ENCODE measurements at places on chromosomes 3 and 15. TPM values are rescaled to one million over a fixed set of nuclear protein-coding genes. Genes with fewer than 3 reads are reported as not detected.

DNA sequence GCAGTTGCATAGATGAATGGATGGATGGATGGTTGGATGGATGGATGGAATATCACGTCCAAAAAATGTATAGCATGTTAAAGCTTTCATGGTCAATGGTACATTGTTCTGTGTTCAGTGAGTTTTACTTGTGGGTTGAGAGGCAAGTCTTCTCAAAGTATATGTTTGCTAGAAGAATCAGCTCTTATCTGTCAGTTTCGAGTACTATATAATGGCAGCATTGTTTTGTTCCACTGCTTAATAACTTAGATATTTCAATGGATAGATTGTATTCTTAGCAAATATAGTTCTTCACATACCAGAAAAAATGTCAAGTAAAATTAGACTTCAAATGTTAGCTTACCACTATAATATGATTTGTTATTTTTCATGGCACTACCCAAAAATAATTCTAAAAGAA lies 100.9 kb upstream of the CDIN1 start:
- no peak for DNase-seq

- no peak for DNase-seq
Measured at GRCh38 chr3:134357261-134357913, 16.9 kb downstream of the AMOTL2 start.

Gene GANC
- 14.9 TPM for polyA plus RNA-seq

GRCh38 chr3:87478716-87479115 lies 202.3 kb upstream of the POU1F1 start:
- no peak for DNase-seq

Gene TADA3
- polyA plus RNA-seq: 61.8 TPM

DNA sequence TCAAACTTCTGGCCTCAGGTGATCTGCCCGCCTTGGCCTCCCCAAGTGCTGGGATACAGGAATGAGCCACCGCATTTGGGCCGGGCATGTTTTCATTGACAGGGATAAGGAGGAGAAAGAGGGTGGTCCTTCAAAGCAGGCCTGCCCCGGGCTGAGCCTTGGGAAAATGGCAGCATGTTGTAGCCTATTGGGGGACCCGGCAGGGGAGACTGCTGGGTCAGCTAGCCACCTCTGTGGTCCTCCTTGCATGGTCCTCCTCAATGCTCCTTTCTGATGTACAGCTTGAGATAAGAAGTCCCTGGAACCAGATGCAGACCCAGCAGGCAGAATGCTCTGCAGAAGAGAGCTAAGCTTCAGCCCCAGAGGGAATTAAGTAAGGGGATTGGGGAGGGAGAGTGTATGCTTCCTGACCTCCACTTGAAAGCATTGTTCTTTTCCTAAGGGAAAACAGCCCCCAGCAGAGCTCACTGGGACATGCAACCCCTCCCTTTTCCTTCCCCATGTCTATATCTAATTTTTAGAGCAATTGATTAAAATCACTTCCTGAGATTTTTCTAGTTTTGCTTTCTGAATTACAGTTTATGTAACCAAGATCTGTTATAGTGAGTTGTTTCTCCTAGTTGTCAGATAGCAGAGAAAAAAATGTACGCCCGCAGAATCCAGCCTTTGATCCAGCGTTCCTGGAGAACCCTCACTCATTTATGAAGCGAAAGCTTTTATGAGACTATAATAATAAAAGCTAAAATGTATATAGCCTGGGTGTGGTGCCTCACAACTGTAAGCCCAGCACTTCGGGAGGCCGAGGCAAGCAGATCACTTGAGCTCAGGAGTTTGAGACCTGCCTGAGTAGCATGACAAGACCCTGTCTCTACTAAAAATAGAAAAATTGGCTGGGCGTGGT lies 48.7 kb upstream of the VILL start:
- DNase-seq: no peak

DNA sequence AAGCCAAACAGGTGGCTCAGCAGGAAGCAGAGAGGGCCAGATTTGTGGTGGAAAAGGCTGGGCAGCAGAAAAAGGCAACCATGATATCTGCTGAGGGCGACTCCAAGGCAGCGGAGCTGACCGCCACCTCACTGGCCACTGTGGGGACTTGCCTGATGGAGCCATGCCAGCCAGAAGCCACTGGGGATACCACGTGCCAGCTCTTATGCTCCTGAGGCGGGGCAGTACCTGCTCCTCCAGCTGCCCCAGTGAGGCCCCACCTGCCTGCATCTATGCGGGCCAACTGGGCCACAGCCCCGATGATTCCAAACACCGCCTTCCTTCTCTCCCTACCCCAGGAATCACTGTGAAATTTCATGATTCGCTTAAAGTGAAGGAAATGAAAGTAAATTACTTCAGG lies 22.9 kb upstream of the ARIH1 start:
- no peak for DNase-seq

GRCh38 chr3:190436331-190436730 lies 13.4 kb downstream of the TMEM207 start:
- no peak for DNase-seq

- no peak for DNase-seq
Measured at GRCh38 chr3:177466074-177466473, 268.8 kb upstream of the TBL1XR1 start.

DNA sequence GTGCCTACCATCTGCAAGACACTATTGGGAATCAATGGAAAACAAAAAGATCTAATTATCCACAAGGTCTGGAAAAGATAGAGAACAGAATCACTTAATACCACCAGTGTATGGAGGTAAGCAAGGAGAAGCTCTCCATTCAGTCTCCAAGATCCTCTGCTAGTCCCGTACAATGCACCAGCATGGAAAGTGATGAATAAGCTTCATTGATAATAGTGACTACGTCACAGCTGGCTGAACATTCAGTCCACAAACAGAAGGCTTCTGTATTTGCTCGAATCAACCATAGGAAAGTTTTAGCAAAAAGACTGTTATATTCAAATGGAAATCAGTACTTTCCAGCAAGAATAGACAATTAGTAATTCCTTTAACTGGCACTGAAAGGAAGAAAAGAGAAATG lies 42.9 kb downstream of the IGSF11 start:
- DNase-seq: no peak

DNA sequence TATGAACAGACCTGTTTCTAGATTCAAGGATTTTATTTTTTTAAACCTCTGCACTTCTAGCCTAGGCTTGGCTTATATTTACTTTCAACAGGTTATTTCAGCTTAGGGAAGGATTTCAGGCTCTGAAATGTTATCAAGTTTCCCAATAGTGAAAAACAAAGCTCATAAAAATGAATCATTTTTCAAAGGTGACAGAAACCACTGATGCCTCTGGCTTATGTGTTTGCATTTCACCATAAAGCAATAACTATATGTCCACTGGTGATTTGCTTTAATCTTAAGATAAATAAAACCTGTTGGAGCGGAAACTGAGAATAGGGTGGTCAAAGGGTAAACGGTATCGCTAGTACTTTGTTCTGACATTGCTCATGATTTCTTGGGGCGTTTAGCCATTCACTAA lies 141.2 kb upstream of the LRIG1 start:
- no peak for DNase-seq

Gene OSTN
- 4.7 TPM for polyA plus RNA-seq

Gene CHST2
- polyA plus RNA-seq: 4.0 TPM

Gene BUB1B
- polyA plus RNA-seq: 8.8 TPM

- no peak for DNase-seq
Measured at GRCh38 chr3:88248658-88249057, 98.9 kb downstream of the C3orf38 start.

GRCh38 chr3:45219694-45220093 lies 6.4 kb downstream of the TMEM158 start:
- no peak for DNase-seq

DNA sequence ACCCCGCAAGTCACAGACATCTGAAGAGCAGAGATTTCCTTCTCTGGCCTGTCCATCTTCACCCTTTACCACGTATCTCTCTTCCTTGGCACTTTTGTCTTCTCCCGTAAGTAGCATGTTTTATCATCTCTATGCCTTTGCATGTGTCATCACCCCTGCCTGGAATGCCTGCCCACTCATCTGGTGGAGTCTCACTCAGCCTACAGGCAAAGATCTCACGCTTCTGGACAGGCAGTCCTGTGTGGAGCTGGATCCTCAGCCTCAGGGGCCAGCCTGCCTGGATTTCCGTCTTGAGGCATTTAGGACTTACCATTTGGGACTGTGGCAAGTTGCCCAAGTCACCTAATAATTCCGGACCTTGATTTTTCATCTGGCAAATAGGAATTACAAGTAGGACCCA lies 114.3 kb upstream of the CACNA2D3 start:
- no peak for DNase-seq

DNA sequence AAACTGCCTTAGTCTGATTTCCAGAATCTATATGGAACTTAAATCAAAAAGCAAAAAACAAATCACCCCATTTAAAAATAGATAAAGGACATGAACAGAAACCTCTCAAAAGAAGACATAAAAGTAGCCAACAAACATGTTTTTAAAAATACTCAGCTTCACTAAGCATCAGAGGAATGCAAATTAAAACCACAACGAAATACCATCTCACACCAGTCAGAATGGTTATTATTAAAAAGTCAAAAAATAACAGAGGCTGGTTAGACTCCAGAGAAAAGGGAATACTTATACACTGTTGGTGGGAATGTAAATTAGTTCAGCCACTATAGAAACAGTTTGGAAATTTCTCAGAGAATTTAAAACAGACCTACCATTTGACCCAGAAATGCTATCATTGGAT lies 367.9 kb downstream of the ZIC4 start:
- DNase-seq: no peak

- no peak for DNase-seq
Measured at GRCh38 chr3:122668930-122669730, 11.5 kb upstream of the PARP14 start.

Gene TICRR
- 4.1 TPM for polyA plus RNA-seq

- no peak for DNase-seq
Measured at GRCh38 chr3:173703771-173704170, 306.2 kb downstream of the NLGN1 start.

Gene LDHAL6B
- 0.14 TPM for polyA plus RNA-seq

DNA sequence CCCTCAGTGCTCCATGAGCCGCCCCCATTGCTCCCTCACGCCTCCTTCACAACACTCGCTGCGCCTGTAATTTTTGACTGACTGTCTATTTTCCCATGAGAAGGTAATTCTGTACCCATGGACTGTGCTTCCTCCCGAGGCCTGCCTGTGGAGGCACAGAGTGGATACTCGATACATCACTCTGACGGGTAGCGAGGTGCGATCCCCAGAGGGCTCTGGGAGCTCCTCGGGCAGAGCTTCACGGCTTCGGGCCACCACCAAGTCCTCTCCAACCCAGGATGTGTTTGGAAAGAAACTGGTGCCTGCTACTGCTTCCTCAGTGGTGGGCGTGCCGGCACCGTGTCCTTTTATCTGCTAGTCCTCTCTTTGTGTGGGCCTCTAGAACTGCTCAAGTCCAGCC lies 108.6 kb upstream of the DLG1 start:
- no peak for DNase-seq

- no peak for DNase-seq
Measured at GRCh38 chr3:44958386-44958785, 17.6 kb downstream of the ZDHHC3 start.

DNA sequence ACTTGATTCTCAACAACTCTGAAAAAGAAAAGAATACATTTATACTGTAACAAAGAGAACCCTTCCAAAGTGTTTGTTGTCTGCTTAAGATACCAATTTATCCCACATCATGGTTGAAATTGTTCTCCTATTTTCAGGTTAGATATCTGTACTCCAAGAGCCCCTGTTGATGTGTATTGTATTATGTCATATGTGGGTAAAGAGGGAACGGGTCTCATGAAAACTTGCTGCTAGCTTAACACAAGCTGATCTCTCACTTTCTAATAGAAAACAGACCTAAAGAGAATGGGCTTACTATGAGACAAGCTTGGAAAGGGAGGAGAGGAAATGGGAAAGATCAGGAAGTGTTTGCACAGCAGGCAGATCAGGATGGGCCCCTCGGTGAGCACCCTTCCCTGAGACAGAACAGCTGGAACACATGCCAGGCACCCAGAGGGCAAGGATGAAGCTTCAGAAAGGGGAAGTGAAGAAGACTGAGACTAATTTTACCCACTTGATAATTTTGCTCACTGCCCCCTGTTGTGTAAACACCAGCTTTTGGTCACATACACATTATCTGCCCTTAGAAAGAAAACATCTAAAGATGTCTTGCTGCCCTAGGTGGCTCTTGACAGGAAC lies 747.9 kb upstream of the CCDC54 start:
- no peak for DNase-seq

Gene PHLDB2
- polyA plus RNA-seq: 65.7 TPM

DNA sequence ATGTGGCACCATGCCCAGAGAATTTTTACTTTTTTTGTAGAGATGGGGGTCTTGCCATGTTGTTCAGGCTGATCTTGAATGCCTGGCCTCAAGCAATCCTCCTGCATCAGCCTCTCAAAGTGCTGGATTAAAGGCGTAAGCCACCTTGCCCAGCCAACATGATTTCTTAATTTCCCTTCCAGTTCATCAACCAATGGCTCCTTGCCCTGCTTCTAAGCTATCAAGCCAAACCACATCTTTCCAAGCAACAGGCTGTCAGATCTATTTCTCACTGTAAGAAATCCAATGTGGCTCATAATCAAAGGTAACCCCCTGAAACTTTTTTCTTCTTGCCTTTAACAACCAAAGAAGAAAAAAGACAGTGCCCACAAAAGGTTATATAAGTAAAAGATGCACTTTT lies 204.2 kb upstream of the ICE2 start:
- DNase-seq: no peak

Gene CPNE4
- 0.23 TPM for polyA plus RNA-seq

Gene IGF1R
- 14.9 TPM for polyA plus RNA-seq

- no peak for DNase-seq
Measured at GRCh38 chr3:100001526-100002270, 112.6 kb downstream of the FILIP1L start.

DNA sequence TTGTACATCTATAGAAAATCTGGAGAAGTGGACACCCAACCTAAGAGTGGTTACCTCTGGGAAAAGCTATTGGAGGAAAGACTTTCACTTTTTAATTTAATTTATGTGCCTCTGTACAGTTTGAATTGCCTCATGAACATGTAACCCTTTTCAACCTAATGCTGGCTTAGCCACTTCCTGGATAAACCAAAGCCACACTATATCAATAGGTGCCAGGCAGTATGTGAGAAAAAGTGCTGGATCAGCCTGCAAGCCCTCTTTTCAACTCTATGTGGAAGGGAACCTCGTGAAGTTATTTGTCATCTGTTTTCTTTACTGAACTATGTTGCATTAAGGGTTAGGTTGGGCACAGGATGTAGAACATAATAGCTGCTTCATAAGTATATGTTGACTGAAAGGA lies 9.3 kb upstream of the TOPAZ1 start:
- DNase-seq: no peak

Gene CIDEC
- polyA plus RNA-seq: 0.22 TPM

- no peak for DNase-seq
Measured at GRCh38 chr15:65651831-65652749, 30.4 kb downstream of the SLC24A1 start.

- DNase-seq: no peak
Measured at GRCh38 chr3:124770336-124771082, 40.3 kb downstream of the UMPS start.

Gene FGD5
- 18.2 TPM for polyA plus RNA-seq

GRCh38 chr3:69710153-69710977 lies 28.9 kb upstream of the MITF start:
- no peak for DNase-seq

GRCh38 chr15:68818769-68819494 lies 1.8 kb downstream of the ANP32A start:
- no peak for DNase-seq

- no peak for DNase-seq
Measured at GRCh38 chr3:184429786-184430185, 49.9 kb downstream of the CHRD start.

Gene COLQ
- polyA plus RNA-seq: 24.7 TPM

GRCh38 chr3:194135806-194136518 lies at the start of gene HES1:
TSS of gene HES1 (plus strand) at chr3:194136148. CDS start at chr3:194136381, 233 bp downstream.
- peak; percentile 94 for DNase-seq

Measured in forelimb muscle (tissue), 1 donor.